ENCODE measurements at places on chromosomes 7 and 10. TPM values are rescaled to one million over a fixed set of nuclear protein-coding genes. Genes with fewer than 3 reads are reported as not detected.
A peak's percentile ranks its signal among the peaks of the same experiment; 100 is the strongest.

DNA sequence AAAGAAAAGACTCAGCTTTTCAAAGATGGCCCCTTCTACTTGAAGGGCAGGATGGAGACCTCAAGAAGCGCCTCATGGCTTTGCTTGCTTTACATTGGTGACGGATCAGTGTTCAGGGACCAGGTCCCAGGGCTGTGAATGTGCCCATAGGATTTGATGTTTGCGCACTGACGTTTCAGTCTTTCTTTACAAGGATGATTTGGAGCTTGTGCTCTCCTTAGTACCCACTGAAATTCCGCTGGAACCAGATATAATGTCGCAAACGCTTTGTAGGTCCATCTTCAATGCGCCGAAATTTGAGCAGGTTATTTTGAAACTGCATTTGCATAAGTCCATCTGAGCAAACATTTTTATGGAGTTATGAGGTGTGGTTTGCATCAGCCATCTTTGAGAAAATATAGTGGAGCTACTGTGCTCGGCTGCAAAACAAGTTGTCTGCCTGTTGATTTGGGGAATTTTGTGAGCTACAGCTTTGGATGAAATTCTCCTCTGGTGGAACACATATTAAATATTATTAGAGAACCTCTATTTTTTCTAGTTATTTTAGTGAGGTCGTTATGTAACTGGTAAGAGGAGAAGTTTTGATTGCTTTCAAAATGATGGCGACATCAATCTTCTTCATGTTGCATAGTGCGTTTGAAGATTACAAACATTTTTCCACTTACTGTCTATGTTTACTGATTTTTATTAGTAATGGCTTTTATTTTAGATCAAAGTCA, 2.4 kb downstream of the RBM20 start:
- DNase-seq = no peak

GRCh38 chr7:151456276-151456675, 16.3 kb upstream of the CRYGN start:
- DNase-seq = no peak

- no peak for DNase-seq
These were observed 921.0 kb downstream of the GATA3 start for GRCh38 chr10:8975535-8975934.

Gene ACBD7
- 1.5 TPM for total RNA-seq

DNA sequence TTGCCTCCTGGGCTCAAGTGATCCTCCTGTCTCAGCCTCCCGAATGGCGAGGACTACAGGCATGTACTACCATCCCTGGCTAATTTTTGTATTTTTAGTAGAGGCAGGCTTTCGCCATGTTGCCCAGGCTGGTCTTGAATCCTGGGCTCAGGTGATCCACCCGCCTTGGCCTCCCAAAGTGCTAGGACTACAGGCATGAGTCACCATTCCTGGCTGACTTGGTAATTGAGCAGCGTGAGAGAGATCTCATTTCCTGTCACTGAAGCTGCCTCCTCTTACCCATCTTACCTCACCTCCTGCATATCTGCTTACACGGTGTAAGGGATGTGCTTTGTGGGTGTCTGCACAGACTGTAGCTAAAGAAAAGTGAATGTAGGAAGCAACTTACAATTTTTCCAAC, 9.7 kb downstream of the IFIT3 start:
- DNase-seq = peak; percentile 66
